ENCODE measurements at places on chromosomes 1 and 21.

DNA sequence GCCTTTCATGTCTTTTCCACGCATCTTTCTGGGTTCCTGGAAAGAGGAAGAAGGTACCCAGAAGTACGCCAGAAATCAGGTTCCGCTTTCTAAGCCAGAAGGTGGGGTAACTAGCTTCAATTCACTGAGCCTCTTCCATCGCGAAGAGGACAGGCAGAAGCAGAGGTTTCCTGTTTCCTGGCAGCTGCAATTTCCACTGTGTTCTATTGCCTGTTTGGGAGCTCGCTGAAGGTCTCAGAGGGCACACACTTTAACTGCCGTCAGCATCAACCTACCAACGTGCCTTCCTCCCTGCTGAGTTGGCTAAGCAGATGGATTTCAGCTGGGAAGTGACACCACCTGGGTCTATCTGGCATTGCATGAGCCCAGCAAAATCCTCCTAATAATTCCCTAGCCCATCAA lies 10.0 kb downstream of the NCF2 start:
- DNase-seq = no peak

- no peak for DNase-seq
These were observed 40.2 kb downstream of the TBX19 start for GRCh38 chr1:168320800-168321450.

DNA sequence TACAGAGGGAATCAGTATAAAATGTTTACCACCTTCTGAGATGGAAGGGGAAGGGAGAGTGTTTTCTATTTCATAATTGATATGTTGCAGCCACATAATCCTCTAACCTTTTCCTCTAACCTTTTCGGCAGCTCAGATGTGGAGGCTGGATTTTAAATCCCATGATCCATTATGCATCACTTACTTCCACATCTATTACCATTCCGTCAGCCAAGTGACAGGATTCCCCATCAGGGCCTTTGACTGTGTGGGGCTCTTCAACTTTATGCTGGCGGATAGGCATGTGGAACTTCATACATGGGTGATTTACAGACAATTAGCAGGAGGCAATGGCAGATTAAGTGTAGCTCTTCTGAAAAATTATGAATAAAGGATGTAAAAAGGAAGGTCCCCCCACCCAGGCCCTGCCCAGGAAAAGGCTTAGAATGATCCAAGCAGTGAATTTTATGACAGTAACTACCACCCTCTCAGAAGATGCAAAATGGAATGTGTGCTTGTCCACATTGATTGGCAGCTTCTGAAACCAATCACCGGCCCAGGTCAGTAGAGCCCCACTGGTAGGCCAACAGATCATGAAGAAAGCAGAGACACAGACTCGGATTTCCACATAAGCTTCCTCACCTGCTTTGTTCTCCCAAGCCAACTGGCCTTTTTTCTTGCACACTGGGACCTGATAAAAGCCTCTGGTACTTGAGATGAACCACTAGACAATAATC lies 147.0 kb downstream of the ST6GALNAC5 start:
- no peak for DNase-seq

GRCh38 chr1:26585471-26585870 lies 55.9 kb downstream of the RPS6KA1 start:
- DNase-seq = no peak
